CD4-positive, alpha-beta T cell treated with Interleukin-10 for 1 hour (primary cell): ENCODE measurements at places on chromosomes 3 and 15.

DNA sequence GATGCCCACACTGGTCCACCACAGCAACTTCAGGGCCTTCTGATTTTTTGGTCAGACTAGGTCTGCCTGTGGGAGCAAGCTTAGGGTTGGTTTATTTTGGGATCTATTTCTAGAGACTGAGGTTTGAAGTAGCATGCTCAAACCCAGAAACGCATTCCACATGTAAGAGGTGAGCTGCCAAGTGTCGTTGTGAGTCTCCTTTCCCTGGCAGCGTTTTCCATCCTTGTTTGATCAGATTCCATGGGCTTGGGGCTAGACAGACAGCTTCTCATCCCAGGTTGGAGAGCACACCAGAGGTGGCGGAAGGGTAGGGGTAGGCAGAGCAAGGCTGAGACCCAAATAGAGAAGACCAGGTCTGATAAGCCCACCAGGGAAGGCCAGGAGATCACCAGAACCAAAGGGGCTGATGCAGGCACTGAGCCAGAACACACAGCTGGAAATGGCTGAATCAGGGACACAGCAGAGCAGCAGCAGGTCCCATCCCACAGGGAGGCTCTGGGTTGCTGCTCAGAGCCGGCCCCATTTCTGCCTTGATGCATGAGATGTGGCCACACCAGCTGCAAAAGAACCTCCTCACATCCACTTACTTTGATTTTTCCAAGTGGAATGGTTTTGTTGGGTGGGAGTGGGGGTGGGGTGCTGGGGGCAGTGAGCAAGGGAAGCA, 186.8 kb downstream of the THSD4 start:
- no peak for DNase-seq

- no peak for DNase-seq
Observed at GRCh38 chr3:155846119-155846518, 8.1 kb downstream of the SLC33A1 start.

DNA sequence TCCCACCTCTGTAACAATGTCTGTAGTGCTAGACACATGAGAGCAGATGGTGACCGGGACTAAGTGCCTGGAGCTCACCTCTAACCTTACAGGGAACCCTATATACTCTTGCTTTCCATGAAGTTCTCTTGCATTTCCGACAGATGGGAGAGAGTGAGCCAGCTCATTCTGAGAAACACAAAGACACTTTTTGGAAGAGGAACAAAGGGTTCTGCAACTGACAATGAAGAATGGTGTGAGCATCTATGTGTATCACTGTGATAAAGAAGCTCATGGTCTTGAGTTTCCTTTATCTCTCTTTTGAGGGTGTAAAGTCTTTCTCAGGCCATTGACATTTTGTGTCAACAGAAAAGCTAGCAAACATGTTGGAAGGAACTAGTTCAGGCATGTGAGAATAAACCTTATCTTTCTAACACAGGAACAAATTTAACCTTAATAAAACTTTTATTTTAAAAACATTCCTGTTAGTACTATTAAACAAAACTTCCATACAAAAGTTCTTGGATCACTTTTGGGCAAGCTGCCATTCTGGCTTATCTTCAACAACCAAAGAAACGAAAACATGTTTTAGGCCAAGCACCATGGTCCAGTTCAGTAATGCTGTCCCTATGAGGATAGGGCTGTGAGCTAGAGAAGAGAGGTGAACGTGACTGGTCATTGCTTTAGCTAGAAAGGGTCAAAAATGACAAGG, 142.7 kb downstream of the THRB start:
- DNase-seq, result no peak

GRCh38 chr15:75070674-75071073, 47.3 kb downstream of the PPCDC start:
- no peak for DNase-seq

DNA sequence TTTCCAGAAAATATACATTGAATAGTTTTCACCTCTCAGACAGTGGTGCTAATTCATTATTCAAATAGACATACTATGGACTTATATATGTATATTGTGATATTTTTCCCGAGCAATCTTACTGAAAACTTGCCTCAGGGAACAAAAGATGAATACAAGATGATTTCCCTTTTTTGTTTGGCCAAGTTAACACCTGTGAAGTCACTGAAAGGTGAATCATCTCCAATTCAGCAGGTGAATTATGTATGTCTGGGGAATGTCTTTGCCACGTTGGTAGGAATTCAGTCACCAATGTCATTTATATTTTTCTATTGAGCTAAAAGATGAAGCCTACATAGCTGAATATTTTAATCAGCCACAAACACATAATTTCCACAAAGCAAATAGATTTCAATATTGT, 88.2 kb downstream of the GPR156 start:
- DNase-seq, result no peak

DNA sequence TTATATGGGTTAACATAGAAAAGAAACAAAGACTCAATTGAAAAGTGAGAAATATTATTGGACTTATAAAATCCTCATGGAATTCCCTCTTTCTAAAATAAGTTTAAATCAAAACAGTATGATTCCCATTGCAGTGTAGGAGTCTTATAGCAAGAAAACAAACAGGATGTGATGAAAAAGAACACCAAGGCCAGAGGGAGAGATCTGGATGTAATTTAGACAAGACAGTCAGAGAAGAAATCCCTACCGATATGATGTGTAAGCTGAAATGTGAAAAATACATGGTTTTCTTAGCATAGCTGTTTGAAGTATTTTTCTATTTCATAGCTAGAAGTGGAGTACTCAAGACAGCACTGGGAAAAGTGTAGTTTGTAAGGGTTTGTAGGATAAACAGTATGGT, 521.5 kb downstream of the RSL24D1 start:
- no peak for DNase-seq

DNA sequence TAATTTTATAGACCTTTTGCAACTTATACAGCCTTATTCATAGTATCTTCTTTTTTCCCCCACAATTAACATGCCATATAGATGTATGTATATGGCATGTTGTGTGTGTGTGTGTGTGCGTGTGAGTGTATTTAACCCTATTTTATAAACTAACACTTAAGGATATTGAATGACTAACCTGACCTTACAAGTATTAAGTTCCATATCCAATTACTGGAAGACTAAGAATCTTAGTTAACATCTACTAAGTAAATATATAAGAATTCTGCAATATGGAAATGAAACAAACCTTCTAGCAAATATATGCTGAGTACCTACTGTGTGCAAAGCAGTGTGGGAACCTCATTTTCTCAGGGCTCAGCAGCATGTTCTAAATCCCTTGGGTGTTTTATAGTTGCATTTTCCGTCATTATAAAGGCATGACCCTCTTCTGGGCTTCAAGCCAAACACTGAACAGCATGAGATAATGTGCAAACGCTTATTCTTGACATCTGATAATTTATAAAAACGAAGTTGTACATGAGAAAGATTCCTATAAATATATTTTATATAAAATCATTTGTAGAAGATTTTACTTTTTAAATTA, 105.5 kb downstream of the NLGN1 start:
- DNase-seq, result no peak

- no peak for DNase-seq
Observed at GRCh38 chr3:11808231-11808630, 38.5 kb downstream of the TAMM41 start.

DNA sequence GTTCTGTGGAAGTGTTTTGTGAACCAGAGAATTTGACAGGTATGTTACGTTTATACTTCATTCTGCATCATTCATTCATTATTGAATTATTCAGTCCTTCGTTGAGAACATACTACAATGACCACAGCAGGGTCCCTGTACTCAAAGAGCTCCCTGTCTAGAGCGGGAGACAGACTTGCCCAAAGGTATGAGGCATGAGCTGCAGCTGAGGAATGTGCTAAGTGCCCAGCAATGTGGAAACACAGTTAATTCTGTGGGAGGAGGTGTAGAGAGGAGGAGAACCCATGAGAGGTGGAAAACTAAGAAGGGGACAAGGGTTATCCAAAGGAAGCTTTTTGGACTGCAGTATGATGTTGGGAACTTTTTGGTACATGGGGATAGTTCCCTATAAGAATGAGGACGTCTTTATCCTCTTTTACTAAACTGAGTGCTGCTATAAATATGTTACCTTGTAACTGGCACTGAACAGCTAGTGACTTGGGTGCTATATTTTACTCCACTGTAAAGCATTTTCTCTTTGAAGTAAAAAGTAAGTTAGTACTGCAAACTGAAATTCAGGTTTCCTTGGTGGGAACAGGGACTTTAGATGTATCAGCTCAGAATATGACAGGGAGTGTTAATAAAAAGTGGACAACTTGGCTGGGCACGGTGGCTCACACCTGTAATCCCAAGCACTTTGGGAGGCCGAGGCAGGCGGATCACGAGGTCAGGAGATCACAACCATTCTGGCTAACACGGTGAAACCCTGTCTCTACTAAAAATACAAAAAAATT, 5.7 kb downstream of the SMAD3 start:
- DNase-seq, result no peak

GRCh38 chr3:170098753-170099152, 61.0 kb downstream of the GPR160 start:
- no peak for DNase-seq
